Tongue (tissue), 3 donors: ENCODE measurements at places on chromosomes 16 and 17.
A peak's percentile ranks its signal among the peaks of the same experiment; 100 is the strongest.

DNA sequence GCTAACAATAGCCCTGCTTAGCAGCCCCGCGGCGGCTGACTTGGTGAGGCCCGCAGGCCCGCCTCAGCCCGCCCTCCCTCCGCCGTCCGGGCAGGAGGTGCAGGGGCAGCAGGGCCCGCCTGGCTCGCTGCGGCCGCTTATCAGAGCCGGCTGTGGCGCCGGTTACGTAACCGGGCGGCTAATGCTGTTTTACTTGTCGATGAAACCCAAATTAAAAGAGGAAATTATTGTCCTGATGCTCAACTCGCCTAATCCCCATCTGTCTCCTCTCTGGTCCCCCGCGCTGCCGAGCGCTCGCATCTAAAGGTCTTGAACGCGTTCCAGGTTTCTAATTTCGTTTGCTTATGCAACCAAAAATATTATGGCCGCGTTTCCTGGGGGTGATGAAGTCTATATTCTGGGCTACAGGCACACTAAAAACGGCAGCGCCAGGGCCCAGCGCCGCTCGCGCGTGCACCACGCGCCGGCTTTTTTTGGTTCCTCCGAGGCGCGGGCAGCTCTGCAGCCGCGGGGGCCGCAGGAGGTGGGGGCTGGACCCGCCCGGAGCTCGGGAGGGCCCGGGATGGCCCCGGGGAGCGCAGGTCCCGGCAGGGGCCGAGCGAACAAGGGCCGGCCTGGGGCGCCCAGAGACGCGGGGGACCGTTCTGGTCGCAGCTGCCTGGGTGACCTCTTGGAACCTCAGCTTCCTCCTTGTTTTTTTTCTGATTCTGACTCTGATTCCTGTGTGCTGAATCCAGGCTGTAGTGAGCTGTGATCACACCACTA, 65.2 kb upstream of the TOB1 start:
- peak; percentile 91 for DNase-seq

- no peak for DNase-seq
Observed at GRCh38 chr16:25868706-25869370, 177.1 kb downstream of the HS3ST4 start.

GRCh38 chr16:73215678-73216377, 167.9 kb upstream of the ZFHX3 start:
- DNase-seq = no peak

GRCh38 chr17:63647065-63647725, 25.0 kb downstream of the MAP3K3 start:
- peak; percentile 35 for DNase-seq

DNA sequence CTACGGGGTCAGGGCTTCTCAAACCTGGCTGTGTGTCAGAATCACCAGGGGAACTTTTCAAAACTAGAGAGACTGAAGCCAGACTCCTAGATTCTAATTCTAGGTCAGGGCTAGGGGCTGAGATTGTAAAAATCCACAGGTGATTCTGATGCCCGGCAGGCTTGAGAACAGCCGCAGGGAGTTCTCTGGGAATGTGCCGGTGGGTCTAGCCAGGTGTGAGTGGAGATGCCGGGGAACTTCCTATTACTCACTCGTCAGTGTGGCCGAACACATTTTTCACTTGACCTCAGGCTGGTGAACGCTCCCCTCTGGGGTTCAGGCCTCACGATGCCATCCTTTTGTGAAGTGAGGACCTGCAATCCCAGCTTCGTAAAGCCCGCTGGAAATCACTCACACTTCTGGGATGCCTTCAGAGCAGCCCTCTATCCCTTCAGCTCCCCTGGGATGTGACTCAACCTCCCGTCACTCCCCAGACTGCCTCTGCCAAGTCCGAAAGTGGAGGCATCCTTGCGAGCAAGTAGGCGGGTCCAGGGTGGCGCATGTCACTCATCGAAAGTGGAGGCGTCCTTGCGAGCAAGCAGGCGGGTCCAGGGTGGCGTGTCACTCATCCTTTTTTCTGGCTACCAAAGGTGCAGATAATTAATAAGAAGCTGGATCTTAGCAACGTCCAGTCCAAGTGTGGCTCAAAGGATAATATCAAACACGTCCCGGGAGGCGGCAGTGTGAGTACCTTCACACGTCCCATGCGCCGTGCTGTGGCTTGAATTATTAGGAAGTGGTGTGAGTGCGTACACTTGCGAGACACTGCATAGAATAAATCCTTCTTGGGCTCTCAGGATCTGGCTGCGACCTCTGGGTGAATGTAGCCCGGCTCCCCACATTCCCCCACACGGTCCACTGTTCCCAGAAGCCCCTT, 10.9 kb downstream of the STH start:
- DNase-seq = no peak

DNA sequence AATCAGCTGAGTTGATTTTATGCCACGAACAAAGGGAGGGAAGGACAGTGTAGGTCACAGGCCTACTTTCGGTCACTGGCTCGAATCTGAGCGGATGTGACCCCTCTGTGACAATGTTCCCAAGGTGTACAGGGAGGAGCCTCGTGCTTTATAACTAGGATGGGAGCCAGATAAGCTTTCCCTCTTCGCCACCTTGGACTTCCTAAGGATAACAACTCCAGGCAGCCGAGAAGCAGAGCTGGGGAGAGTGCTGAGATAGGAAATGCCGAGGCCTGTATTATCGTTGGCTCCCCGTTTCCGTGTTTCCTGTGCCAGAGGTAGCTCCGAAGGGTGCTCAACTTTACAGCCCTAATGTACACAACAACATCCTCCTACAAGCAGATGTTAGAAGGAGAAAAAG, 217.8 kb upstream of the IRX3 start:
- no peak for DNase-seq

DNA sequence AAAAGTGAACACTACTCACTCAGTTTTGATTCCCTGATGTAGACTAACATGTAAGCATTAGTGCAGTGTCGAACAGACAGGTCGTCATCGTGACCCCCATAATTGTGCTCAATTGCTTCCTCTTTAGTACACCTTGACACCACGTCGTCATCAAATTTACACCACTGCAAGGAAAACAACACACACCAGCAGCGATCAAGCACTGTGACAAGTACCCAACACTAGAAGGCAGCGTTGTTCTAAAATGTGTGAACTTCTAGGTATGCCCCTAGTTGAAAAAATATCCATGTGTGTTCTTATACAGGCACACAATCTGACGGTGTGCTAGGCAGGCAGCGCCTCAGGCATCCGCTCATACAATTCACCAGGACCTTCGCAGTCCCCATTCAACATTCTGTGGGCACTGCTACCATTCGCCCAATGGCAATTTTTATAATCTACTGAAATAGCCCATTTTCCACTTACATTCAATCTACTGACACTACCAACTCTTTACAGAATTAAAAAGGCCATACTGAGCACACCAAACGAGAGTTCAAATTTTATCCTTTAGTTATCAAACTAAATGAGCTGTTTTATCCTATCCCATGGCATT, 23.1 kb downstream of the LITAFD start:
- peak; percentile 21 for DNase-seq

DNA sequence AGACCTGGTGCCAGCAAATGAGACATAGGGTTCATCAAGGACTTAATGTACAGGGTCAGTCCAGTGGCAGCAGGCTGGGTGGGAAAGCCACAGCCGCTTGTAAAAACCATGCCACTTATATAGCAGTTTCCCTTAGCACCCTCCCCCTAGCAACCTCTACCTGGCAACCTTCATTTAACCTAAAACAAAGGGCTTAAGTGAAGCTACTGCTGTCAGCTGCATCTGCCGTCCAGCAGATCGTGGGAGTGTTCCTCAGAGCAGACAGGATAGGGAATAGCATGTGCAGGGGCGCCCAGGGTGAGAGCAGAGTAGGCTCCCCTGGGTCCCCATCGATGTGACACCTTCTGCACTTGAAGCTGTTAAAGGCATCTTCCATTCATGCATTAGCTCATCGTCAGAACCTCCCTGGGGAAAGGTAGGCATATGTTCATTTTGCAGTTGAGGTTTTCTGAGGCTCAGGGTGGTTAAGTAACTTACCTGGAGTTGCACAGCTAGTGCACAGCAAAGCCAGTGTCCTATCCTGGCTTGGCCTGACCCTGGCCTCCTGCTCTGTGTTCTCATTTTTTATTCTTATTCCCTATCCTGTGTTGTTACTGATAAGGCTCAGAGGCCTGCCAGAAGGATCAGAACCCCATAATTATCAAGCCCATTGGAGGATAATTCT, 112.5 kb downstream of the SOCS1 start:
- no peak for DNase-seq

- no peak for DNase-seq
Observed at GRCh38 chr17:57234739-57235092, 21.6 kb upstream of the MSI2 start.

DNA sequence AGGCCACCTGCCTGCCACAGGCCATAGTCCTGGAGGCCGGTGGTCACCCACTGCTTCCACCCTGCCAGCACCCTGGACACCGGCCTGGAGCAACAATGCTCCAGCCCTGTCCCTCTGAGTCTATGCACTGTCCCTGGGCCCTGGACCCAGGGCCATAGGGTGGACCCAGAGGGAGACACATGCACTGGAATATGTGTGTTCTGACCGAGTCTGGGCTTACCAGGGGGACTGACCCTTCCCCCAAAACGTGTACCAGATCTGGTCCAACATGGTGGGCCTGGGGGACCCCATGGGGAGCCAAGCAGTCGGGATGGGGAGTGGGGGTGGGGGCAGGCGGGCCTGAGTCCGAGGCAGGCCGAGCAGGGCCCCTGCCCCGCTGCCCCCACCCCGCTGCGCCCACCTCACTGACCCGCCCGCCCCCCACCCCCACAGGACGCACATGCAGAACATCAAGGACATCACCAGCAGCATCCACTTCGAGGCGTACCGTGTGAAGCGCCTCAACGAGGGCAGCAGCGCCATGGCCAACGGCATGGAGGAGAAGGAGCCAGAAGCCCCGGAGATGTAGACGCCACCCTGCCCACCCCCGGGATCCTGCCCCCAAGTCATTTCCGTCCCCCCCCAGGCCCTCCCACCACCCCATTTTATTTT, 357.4 kb downstream of the SEC14L1 start:
- no peak for DNase-seq

DNA sequence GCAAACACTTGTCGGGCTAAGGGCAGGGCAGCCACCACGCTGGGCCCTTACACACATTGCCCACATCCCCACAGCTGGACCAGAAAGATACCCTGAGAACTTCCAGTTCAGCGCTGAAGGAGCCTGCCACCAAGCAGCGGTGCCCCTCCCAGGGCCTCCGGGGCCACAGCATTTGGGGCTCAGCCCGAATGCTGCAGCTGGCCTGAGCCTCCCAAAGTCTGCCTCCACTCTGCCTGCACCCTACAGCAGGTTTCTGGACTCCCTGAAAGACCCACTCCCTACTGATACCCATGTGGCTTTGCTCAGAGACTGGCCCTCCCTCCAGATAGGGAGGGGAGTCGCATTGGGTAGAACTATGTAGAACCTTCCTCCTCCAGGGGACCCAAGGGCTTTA, 1.5 kb downstream of the MCRIP1 start:
- DNase-seq = no peak

DNA sequence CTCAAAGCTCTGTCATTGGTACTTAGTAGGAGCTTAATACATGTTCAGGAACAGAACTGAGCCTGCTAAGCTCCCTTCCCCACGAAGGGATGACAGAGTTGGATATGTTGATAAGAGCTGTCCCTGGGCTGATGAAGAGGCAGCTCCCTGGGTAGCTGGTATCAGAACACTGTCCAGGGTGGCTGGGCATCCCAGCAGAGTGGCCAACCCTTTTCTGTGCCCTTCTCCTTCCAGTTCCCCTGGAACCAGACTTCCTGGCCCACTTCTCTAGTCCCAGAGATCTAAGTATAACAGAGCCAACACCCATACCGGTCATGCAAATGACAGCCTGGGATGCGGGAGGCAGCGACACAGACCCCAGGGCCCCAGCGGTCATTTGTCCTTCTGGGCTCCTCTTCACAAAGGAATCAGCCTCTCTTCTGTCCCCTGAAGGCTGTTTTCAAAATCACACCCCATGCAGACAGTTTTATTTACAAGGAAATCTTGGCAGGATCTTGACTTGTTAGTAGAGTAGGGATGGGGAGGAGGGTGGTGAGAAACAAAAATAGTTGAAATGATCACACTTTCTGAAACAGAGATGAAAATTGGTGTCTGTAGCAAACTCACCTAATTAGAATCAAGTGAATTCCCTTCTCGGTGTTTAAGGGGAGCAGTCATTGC, 1.4 kb upstream of the RHBDL3 start:
- no peak for DNase-seq

- no peak for DNase-seq
Observed at GRCh38 chr16:9511389-9511788, 419.9 kb downstream of the HAPSTR1 start.

DNA sequence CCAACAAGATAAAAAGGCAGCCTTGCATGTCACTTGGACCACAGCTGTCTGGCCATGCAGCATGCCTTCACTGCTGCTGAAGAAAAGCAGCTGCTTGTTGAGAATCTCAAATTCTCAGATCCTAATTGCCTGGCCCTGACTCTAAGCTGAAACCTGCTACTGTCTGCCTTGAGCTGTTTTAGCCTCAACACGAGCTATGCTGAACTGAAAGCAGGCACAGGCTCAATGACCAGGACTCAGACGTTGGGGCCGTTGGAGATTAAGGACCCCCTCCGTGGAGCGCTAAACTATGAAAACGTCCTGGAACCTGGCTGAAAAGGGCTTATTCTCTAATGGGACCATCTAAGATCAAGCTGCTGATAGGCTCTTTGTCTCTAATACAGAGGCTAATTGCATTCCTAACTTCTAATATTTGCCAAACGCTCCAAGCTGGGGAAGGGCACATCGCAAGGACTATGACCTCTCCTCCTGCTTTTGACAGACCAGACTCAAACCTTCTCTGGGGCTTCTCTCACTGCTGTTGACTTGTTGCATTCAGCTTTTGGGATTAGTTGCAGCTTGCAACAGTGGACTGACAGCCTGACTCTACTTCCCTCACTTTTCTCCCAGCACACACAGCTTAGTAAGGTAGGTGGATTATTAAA, 4.6 kb upstream of the PLK1 start:
- peak; percentile 79 for DNase-seq

DNA sequence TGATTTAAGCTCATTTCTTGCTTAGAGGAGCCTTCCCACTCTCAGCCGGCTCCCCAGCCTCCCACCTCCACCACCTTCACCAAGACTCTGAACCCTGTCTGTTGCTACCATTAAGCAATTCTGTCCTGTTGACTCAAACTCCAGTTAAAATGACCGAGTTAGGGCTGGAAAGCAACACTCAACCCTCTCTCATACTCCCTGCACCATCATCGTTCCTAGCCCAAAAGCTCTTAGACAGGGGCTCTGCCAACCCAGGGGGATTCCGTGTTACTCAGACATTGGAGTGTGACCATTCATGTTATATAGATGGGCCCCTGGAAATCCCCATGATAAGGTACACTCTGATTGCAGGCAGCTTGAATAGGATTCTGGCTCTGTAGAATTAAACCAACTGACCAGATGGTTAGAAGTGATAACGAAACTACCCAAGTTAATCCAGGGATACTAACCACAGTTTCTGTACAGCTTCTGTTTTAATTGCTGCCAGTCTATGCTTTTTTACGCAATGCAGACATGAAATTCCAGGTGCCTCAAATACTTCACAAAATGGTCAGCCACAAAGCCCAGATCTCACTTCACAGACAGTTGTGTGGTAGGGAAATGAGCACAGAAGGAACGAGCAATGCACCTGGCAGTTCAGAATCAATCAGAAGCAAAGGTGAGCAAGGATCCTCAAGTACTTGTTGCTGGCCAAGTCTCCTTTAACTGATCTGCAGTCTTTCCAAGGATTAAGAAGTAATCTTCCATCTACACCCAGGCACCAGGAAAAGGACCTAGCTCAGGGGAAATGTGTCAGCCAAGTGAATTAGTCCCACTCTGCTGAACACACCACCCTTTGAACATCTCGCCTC, 2.1 kb downstream of the SSTR2 start:
- DNase-seq = no peak
